ENCODE measurements at places on chromosomes 3 and 15.

DNA sequence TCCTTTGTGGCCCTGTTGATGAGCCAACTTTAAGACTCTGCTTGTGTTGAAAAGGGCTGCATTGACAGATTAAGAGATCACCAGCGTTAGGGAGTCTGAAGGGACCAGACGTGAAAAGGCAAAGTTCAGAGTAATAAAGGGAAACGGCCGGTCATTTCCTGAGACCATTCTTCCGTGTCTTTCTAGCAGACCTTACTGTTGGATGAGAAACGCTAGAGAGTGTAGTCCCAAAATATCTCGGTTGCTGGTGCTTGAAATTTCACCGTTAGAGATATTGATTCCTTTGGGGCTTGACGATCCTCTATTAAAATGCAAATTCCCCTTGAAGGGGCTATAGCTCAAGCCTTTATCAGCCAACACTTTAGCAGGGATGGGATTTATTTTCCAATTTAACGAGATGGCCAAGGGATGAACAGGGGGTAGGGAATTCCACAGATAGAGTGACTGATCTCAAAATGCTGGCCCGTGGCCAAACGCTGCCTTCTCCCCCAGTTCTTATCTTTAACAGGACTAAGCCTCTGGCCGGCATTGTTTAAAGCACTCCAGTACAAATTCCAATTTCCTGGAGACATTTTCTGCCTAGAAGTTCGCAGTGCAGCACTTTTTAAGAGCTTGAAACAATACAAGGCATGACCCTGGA lies 250.4 kb downstream of the TJP1 start:
- DNase-seq, result peak; percentile 19

GRCh38 chr15:58453931-58454793 lies 22.4 kb downstream of the LIPC start:
- DNase-seq, result no peak

DNA sequence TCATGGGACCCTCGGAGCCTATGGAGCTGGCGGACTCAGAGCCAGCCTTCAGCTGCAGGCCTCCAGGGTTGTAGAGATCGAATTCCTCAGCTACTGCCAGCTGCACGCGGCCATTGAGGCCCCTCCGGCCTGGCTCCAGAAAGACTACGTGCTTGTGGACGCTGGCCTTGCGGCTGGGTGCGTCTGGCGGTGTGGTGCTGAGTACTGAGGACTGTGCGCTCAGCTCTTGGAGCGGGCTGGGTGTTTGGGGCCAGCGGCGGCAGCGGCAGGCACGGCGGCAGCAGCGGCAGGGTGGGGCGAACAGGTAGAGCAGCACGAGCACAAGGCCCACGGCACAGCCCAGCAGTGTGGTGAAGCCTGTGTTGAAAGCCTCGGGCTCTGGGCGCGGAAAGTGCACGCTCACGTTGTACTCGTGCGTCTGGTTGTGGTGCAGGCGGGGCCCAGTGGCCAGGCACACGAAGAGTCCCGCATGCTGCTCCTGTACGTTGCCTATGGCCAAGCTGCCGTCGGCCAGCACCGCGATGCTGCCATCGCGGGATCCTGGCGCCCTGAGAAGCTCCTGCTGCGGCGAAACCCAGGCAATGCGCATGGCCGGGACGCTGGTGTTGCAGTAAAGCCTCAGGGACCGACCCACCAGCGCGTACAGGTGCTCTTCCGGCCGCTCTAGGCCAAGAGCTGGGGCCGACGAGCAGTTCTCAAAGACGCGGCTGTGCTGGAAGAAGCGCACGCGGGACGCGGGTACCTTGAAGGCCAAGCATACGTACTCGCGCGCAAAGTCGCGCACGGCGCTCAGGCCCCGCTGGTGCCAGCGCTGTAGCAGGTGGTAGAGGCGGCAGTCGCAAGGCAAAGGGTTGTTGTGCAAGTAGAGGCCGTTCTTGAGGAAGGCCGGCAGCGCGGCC lies 1.3 kb downstream of the AMIGO3 start:
- DNase-seq, result no peak

- DNase-seq, result peak; percentile 1
Measured at GRCh38 chr3:63508305-63508704, 144.2 kb upstream of the SNTN start.

GRCh38 chr15:49990835-49991545 lies 128.0 kb downstream of the ATP8B4 start:
- DNase-seq, result no peak

DNA sequence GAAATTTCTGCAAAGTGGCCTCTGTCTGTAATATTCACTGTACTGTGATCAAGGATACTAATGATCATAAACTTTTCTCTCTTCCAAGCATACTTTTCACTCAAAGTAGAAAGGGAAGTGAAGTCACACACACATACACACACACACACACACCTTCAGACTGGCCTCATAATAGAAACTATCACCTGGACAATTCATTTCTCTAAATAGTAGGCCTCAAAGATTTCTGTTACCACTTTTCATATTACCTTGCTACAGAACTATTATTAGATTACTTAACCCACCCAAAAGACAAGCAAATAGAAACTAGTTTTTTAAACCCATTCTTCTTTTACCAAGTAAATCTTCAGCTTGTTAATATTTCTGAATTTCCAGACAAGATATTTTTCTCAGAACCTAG lies 12.2 kb downstream of the CPB1 start:
- DNase-seq, result no peak

GRCh38 chr3:158488670-158489069 lies 82.3 kb upstream of the MLF1 start:
- no peak for DNase-seq

GRCh38 chr15:51401051-51401780 lies 59.8 kb downstream of the GLDN start:
- no peak for DNase-seq

- DNase-seq, result no peak
Measured at GRCh38 chr3:8317661-8318649, 183.7 kb upstream of the LMCD1 start.
